ENCODE measurements at places on chromosomes 3 and 15. TPM values are rescaled to one million over a fixed set of nuclear protein-coding genes. Genes with fewer than 3 reads are reported as not detected.

DNA sequence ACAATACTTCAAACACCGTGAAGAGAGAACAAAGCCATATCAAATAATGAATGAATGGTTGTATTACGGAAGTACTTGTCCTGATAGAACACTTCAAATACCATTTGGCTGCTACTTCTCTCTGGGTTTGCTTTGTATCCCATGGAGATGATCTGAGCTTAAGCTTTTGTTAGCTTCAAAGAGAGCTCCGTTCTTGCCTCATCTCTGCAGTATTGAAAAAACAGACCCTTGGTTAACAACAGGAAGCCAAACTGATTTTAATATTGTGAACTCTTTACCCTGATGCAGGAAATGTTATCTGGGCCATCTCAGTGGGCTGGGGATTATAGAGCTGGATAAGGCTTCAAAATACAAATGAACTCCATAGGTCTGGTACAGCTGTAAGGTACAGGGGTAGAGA, 101.0 kb downstream of the CHL1 start:
- no peak overlapping the region for H3K27ac ChIP-seq
- DNase-seq = no peak
- no peaks in the 10 kb centered on the region for H3K36me3 ChIP-seq
- no peak overlapping the region for H3K4me3 ChIP-seq
- H3K27me3 ChIP-seq = no peaks in the 10 kb centered on the region
- H3K4me1 ChIP-seq = no peaks in the 10 kb centered on the region

Gene SPRED1
- 1.1 TPM for total RNA-seq

DNA sequence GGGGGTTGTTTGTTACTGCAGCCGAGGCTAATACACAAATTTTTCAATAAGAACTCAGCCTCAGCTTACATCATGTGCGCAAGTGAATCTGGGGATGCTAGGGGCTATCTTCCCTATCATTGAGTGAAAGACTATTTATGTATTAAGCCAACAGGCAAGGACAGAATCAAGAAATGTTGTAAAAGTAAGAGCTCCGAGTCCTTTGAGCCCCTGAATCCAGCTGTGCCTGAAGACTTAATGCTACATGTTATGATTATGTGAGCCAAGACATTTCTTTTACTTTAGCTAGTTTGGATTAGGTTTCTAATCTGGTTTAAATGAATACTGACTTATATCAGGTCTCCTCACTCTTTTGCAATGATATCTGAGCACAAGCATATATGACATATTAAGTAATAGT, 782.9 kb upstream of the CFAP20DC start:
- H3K27ac ChIP-seq = no peak overlapping the region
- no peak overlapping the region for H3K4me3 ChIP-seq
- no peaks in the 10 kb centered on the region for H3K36me3 ChIP-seq

Gene HGD
- 1.8 TPM for total RNA-seq

- H3K27me3 ChIP-seq = no peaks in the 10 kb centered on the region
- peaks cover 14% of the 10 kb centered on the region for H3K4me1 ChIP-seq
- H3K4me3 ChIP-seq = no peak overlapping the region
- no peak for DNase-seq
- no peak overlapping the region for H3K27ac ChIP-seq
Observed at GRCh38 chr3:160395297-160395696, 3.7 kb downstream of the IFT80 start.

DNA sequence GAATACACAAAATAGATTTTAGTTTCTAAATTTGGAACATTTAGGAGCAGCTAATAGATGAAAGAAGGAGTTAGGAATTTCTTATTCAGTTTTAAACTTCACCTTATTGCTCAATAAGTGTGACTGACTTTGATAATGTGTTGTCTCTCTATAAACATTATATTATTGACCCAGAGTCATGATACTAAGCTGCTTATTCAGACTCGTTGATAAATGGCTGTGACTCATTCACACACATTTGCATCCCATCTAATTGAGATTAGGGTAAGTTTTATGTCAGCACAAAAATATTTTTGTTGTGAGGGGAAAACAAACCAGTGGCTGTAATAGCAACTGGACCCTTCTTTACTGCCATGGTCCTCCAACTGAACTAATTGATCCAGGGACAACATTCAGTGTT, 137.6 kb downstream of the GOLIM4 start:
- DNase-seq = no peak
- H3K36me3 ChIP-seq = no peaks in the 10 kb centered on the region
- H3K4me1 ChIP-seq = no peaks in the 10 kb centered on the region
- H3K4me3 ChIP-seq = no peak overlapping the region
- no peaks in the 10 kb centered on the region for H3K27me3 ChIP-seq

GRCh38 chr3:16784973-16785372, 99.8 kb upstream of the PLCL2 start:
- peaks cover 30% of the 10 kb centered on the region for H3K4me1 ChIP-seq
- H3K27me3 ChIP-seq = no peaks in the 10 kb centered on the region
- no peak for DNase-seq
- H3K36me3 ChIP-seq = peaks cover 3% of the 10 kb centered on the region
- H3K4me3 ChIP-seq = no peak overlapping the region

Gene SPTBN5
- total RNA-seq = 2.4 TPM

DNA sequence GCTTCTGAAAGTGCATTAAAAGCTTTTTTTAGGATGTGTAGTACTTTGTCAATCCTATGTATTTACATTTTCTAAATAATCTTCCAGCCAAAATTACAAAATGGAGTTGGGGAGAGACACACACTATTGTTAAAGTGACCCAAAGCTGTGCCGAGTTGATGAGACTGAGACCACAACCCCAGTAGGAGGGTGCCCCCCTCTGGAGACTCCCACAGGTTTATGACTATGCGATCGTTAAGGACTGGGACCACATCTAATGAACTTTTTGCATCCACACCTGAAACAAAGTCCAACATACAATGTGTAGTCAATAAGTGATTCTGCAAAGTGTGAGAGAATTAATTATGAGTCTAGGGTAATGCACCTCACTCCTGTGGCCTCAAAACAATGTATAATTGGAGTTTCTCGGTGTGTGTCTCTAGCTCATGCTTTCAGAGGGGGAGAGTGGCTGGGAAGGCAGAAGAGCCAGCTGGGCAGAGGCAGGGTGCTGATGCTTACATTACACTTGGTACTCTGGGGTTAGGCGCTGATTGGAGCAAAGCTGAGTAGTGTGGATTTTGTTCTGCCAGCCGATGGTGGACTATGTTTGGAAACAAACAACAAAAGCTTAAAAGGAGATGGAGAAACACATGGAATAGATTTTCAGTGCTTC, 102.8 kb downstream of the KCNH8 start:
- H3K4me3 ChIP-seq = no peak overlapping the region
- no peaks in the 10 kb centered on the region for H3K27me3 ChIP-seq
- no peaks in the 10 kb centered on the region for H3K36me3 ChIP-seq
- H3K27ac ChIP-seq = no peak overlapping the region
- no peaks in the 10 kb centered on the region for H3K4me1 ChIP-seq
- DNase-seq = no peak

- H3K36me3 ChIP-seq = no peaks in the 10 kb centered on the region
- no peak for DNase-seq
- no peak overlapping the region for H3K4me3 ChIP-seq
- peaks cover 19% of the 10 kb centered on the region for H3K27me3 ChIP-seq
- no peaks in the 10 kb centered on the region for H3K4me1 ChIP-seq
- no peak overlapping the region for H3K27ac ChIP-seq
Observed at GRCh38 chr3:127276396-127276795, 11.4 kb downstream of the PRR20G start.

- no peak for DNase-seq
- H3K27me3 ChIP-seq = peaks cover 5% of the 10 kb centered on the region
- no peak overlapping the region for H3K27ac ChIP-seq
- no peak overlapping the region for H3K4me3 ChIP-seq
- H3K36me3 ChIP-seq = no peaks in the 10 kb centered on the region
Observed at GRCh38 chr3:61637088-61638051, 76.0 kb downstream of the PTPRG start.

DNA sequence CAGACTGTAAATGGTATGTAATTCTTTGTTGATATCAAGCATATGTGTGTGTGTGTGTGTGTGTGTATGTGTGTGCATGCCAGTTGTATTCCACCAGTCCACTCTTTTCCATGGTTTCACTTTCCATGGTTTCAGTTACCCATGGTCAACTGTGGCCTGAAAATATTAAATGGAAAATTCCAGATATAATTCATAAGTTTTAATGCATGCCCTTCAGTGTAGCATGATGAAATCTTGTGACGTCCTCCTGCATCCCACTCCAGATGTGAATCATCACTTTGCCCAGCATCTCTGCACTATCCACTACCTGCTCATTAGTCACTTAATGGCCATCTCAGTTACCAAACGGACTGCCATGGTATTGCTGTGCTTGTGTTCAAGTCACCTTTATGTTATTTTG, 215.9 kb downstream of the GBE1 start:
- no peaks in the 10 kb centered on the region for H3K4me1 ChIP-seq
- H3K36me3 ChIP-seq = no peaks in the 10 kb centered on the region
- H3K27ac ChIP-seq = no peak overlapping the region
- no peak for DNase-seq
- no peaks in the 10 kb centered on the region for H3K27me3 ChIP-seq

GRCh38 chr3:99969136-99969535, 145.2 kb downstream of the FILIP1L start:
- H3K36me3 ChIP-seq = no peaks in the 10 kb centered on the region
- peak overlapping the region; percentile 7 for H3K4me3 ChIP-seq
- no peak for DNase-seq
- peaks cover 23% of the 10 kb centered on the region for H3K4me1 ChIP-seq

Gene LTF
- total RNA-seq = 0.20 TPM

GRCh38 chr3:164470471-164470870, 607.8 kb downstream of the SI start:
- no peak overlapping the region for H3K27ac ChIP-seq
- no peaks in the 10 kb centered on the region for H3K27me3 ChIP-seq
- no peak for DNase-seq
- H3K4me1 ChIP-seq = no peaks in the 10 kb centered on the region
- H3K4me3 ChIP-seq = no peak overlapping the region

GRCh38 chr15:48119277-48119676, 1.5 kb upstream of the SLC24A5 start:
- no peak overlapping the region for H3K4me3 ChIP-seq
- no peaks in the 10 kb centered on the region for H3K4me1 ChIP-seq
- H3K27ac ChIP-seq = no peak overlapping the region
- peaks cover 31% of the 10 kb centered on the region for H3K27me3 ChIP-seq
- no peaks in the 10 kb centered on the region for H3K36me3 ChIP-seq

GRCh38 chr3:11602886-11603527, 40.7 kb downstream of the VGLL4 start:
- no peak overlapping the region for H3K4me3 ChIP-seq
- peaks cover 14% of the 10 kb centered on the region for H3K36me3 ChIP-seq
- no peaks in the 10 kb centered on the region for H3K27me3 ChIP-seq
- H3K27ac ChIP-seq = no peak overlapping the region
- H3K4me1 ChIP-seq = peaks cover 28% of the 10 kb centered on the region

- peaks cover 22% of the 10 kb centered on the region for H3K27me3 ChIP-seq
- H3K36me3 ChIP-seq = no peaks in the 10 kb centered on the region
- DNase-seq = no peak
- H3K4me3 ChIP-seq = no peak overlapping the region
Observed at GRCh38 chr3:179460260-179460659, 9.0 kb upstream of the GNB4 start.

DNA sequence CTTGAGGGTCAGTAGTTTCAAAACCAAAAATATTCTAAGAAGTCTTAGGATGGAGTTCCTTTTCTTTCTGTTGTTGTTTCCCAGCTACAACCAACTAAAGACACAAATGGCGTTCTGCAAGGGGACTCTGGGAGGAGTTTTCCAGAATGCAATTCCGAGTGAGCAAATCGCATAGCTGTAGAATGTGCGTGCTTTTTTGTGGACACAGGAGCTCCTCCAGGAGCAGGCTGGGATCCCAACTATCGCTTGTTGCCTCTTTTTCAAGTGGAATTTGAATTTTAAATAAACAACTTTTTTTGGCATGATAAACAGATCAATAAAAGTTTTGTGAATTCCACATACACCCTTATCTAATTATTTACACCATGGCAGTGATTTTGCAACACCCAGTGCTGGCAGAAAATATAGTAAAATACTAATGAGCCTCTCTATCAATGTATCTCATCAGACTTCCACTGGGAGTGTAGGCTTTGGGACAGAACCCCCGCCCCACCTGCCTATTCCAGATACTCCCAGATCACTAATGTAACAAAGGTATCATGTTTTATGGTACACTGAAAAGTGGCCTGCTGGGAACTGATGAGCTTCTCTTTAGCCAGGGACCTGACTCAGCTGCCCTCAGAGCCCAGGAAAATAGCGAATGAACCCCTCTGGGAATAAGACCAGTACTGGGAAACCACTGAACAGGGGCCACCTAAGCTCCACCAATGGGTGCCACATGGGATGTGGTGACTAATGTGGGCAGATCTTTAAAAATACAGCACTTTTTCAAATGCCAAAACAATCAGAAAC, 66.4 kb downstream of the LMCD1 start:
- peaks cover 3% of the 10 kb centered on the region for H3K27me3 ChIP-seq
- H3K4me1 ChIP-seq = peaks cover 12% of the 10 kb centered on the region
- DNase-seq = no peak
- H3K36me3 ChIP-seq = no peaks in the 10 kb centered on the region
- no peak overlapping the region for H3K27ac ChIP-seq

GRCh38 chr3:52022323-52023100, 26.8 kb upstream of the RPL29 start:
- H3K36me3 ChIP-seq = no peaks in the 10 kb centered on the region
- no peak overlapping the region for H3K27ac ChIP-seq
- H3K4me1 ChIP-seq = peaks cover 7% of the 10 kb centered on the region
- H3K27me3 ChIP-seq = no peaks in the 10 kb centered on the region
- DNase-seq = no peak

DNA sequence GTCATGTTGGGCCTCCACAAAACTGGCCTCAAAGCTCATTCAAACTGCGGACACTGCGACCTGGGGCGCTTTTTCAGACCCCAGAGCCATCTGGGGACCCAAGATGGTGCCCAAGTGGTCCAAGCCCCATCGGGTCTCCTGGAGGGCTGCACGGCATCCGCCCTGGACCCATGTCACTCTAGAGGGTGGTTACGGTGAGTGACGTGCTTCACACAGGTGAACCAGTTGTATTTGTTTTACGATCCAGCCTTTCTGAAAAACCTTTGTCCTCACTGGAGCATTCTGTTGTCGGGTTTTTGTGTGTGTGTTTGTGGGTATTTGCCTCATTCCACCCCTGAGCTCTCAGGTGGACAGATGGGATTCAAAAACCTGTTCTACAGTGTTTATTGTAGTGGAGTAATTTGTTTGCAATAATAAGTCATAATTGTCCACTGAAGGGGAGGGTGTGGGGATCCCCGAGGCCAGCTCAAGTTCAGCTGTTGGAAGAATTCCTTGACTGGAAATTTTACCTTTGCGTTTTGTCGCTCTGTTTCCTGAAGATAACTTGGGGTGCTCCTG, 1.9 kb downstream of the SLC51A start:
- H3K4me1 ChIP-seq = peaks cover 18% of the 10 kb centered on the region
- no peaks in the 10 kb centered on the region for H3K27me3 ChIP-seq
- no peak overlapping the region for H3K4me3 ChIP-seq
- no peaks in the 10 kb centered on the region for H3K36me3 ChIP-seq
- no peak overlapping the region for H3K27ac ChIP-seq

DNA sequence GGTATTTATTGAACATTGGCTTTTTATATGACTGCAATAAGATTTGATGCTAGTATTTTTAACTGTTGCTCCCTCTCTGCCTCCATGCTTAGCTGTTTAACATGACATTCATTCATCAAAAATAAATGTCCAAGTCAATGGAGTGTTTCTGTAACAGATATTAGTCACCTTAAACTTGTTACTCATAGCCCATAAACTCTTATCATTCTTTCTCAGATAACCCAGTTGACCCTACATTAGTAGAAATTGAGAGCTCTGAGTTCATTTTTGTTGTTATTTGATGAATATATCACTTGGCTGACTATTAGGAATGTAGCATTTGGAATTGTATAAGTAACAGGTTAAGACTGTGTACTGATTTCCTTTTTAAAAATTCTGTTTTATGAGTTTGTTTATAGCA, 201.1 kb downstream of the UBE2E2 start:
- no peak for DNase-seq
- no peak overlapping the region for H3K4me3 ChIP-seq
- H3K27ac ChIP-seq = no peak overlapping the region
- peaks cover 5% of the 10 kb centered on the region for H3K4me1 ChIP-seq
